Common myeloid progenitor, CD34-positive (primary cell): ENCODE measurements at places on chromosomes 16 and 17.

- no peak for DNase-seq
Measured at GRCh38 chr17:71057448-71057847, 888.1 kb downstream of the KCNJ2 start.

DNA sequence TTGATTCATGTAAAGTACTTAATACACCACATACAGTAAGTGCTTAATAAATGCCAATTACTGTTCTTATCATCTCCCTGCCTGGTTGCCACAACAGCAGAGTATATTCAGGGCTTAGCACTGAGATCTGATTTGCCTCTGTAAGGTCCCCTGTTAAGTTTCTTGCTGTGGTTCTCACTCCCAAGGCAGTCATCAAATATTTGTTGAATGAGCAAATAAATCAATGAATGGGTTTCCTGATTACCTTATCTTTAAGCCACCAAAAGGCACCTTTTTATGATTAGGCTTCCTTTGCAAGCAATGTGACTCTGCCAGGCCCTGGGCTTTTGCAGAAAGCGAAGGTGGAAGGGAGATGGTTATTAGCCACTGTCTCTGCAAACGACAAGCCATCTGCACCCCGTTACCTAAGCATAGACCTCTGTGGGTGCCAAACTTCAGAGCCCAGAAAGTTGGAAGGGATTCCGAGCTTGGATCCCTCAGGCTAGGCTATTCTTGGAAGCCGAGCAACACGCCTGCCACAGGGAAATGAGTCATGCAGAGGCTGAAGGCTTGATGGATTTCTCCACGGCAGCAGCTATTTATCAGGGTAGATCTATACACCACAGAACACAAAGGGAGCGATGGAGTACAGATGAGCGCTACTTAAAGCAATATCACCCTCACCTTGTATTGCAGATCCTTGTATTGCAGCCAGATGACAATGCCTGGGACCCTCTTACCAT lies 102.0 kb downstream of the GRIN2A start:
- DNase-seq = peak; percentile 43

DNA sequence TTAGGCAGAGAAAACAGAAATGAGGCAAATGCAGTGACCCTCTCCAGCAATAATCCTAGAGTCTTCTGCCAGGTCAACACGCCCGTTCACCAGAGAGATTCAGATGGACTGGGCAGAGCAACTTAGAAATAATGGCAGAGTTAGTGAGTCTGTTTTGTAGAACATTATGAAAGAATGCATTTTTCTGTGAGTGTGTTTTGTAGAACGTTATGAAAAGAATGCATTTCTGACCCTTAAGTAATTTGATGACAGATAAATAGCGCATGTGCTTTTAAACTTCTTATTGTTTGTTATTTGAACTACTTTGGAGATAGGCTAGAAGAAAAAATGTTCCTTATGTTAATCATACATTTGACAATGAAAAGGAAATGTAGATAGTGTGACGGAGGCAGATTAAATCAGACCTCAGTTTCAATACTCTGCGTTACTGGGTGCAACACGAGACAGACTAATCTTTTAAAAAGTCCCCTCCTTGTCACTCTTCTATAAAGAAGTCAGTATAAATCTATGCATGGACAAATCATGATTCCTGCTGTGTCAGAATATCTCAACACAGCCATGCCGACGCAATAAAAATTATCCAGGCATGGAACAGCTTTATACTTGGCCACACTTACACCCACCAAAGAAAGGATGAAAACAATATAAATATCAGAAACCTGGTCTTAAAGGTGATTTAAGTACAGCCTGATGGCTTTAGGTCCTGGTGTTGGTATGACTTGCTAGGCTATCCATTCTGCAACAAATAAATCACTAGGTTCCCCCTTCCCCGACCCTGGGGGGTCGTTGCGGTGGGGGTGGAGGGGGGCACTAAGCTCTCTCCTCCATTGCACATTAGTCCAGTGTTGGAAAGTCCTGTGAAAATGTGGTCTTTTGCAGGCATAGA lies 47.8 kb downstream of the MARCHF10 start:
- no peak for DNase-seq

GRCh38 chr17:64171041-64171440 lies 41.1 kb upstream of the ERN1 start:
- DNase-seq = no peak

- peak; percentile 11 for DNase-seq
Measured at GRCh38 chr17:28675980-28676379, 14.0 kb downstream of the SUPT6H start.

- DNase-seq = no peak
Measured at GRCh38 chr17:48333034-48333530, 96.9 kb downstream of the SKAP1 start.

GRCh38 chr17:40058186-40058784 lies 4.1 kb upstream of the MED24 start:
- no peak for DNase-seq

DNA sequence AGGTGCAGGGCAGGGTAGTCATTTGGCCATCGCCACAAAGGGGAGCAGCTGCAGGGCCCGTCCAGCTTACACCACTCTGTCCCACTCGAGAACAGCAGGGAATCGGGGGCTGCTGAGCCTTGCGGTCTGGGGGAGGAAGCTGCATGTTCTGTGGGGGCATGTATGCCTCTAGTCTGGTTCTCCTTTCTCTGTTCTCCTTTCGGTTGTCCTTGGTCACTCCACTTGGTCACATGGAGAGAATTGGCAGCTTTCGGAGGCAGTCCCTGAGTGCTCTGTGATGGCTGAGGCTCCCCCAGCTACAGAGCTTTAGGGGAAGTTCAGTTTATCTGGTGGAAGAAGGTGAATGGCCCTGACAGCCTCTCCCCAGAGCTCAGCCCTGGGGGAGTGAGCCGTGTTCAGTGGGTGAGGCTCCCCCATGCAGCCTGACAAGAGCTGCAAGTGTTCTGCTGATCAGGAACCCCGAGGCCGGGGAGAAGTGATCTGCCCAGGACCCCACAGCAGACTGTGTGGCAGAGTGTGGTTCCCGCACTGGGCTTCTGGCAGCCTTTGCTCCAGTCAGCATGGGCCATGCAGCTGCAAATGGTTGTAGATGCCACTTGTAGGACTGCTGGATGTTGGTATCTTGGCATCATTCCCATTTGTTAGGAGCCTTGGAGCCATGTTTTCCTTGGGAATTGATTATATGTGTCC lies 22.3 kb upstream of the SMPD3 start:
- DNase-seq = peak; percentile 96

DNA sequence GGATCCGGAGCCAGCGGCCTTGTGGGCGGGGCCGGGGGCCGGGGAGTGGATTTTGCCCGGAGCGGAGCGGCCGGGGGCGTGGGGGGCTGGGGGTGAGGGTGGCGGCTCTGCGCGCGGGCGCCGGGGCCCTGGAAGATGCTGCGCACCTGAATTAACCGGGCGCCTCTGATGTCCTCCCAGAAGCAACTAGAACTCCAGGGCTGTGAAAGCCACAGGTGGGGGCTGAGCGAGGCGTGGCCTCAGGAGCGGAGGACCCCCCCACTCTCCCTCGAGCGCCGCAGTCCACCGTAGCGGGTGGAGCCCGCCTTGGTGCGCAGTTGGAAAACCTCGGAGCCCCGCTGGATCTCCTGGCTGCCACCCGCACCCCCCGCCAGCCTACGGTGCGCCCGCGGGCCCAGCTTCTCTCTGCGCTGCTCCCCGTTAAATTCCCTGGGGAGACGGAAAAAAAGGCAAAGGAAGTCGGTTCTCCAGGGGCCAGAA lies 549 bp downstream of the SLC26A11 start:
- DNase-seq = no peak

DNA sequence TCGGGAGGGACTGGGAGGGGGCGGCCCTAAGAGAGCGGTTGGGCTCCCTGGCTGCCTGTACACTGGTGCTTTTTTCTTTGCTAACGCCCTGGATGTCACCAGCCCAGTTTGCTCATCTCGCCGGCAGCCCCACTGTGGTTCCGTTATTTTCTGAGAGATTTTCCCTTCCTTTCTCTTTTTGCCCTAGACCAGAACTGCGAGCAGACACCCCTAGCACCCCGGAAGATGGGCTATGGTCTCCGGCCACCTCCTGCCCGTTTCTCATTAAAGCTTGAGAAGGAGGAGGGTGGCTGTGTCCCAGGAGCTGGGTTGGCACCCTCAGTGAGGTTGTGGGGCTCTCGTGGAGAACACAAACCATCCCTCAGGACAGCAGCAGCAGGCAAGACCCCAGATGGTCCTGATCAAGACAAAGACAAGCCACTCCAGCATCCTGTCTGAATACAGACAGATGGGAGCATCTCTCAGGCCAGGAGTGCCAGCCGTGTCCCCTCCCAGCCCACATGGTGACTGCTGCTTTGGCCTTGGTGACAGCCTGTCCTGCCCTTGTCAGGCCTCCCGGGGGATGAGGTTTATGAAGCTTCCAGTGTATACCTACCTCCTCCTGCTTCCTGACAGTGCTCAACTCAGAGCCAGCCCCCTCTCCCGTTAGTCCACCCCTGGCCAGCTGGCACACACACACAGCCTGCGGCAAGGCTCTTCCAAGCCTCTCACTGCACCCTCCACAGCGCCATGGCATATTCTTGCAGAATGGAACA lies 77.2 kb downstream of the KCNJ12 start:
- DNase-seq = no peak

DNA sequence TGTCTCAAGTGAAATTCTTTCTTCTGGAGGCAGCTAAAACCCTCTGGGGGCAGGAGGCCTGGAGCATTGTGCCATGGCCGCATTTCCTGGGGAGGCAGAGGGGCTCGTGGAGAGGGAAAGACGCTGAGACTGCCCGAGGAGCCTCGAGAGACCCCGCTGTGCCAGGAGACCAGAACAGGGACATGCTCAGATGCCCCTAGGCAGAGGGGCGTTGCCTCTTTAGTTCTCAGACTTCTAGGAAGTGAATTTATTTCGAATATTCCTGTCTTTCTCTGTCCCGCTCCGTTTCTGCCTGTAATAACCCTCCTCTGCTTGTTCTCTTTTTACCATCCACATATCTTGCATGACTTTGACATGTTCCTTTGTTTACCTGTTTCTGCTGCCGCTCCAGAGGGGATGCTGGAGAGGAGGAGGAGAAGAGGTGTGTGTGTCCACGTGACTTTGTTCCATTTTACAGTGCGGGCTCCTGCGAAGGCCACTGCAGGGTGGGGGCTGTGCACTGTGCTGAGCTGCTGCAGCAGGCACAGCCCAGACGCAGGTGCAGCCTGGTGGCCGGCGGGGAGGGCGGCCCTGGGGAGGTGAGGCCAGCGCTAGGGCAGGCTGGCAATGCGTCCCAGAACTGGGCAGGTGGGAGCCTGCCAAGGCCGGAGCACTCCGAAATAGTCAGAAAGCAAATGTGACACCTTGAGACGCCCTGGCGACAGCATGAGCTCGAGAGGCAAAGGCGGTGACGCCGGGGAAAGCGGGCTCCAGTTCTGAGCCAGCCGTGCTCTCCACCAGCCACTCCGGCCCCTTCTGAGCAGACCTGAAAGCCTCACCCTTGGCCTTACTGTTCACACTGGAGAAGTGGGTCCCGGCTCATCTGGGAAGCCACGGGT lies 29.9 kb downstream of the CIBAR2 start:
- DNase-seq = no peak

GRCh38 chr17:22704674-22705073 lies 1012.4 kb downstream of the KCNJ18 start:
- DNase-seq = no peak

GRCh38 chr17:6355196-6355595 lies 79.7 kb downstream of the AIPL1 start:
- DNase-seq = no peak

GRCh38 chr16:57749101-57749692 lies 13.6 kb downstream of the KATNB1 start:
- no peak for DNase-seq

DNA sequence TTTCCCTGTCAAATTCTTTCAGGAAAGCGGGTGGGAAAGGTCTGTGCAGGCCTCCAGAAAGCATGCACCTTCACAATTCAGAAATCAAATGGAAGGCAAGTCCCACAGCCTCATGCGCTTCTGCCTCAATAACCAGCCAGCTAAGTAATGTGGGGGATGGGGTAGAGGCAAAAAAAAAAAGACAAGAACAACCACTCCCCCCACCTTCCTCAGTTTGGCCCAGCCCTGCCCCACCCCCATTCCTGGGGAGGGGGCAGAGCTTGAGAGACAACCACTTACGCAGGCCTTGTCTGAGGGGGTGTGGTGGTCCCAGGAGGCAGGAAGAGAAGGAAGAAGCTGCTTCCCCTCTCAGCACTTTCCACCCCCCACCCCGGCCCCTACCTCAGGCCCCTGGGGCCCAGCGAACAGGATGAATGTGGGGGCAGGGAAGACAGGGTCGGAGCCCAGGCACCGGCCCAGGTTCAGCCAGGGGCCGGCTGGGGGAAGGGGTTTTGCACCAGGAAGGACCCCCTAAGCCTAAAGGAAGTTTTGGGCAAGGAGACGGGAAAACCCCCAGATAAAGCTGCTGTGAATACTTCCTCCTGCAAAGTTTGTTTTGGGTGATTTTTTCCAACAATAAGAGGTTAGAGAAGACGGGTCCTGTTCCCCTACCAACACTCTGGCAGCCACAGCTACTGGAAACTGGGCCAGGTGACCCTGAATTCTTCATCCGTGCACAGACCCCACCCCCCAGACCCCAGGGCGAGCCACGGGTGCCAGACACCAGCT lies 1.2 kb downstream of the JUP start:
- peak; percentile 98 for DNase-seq

DNA sequence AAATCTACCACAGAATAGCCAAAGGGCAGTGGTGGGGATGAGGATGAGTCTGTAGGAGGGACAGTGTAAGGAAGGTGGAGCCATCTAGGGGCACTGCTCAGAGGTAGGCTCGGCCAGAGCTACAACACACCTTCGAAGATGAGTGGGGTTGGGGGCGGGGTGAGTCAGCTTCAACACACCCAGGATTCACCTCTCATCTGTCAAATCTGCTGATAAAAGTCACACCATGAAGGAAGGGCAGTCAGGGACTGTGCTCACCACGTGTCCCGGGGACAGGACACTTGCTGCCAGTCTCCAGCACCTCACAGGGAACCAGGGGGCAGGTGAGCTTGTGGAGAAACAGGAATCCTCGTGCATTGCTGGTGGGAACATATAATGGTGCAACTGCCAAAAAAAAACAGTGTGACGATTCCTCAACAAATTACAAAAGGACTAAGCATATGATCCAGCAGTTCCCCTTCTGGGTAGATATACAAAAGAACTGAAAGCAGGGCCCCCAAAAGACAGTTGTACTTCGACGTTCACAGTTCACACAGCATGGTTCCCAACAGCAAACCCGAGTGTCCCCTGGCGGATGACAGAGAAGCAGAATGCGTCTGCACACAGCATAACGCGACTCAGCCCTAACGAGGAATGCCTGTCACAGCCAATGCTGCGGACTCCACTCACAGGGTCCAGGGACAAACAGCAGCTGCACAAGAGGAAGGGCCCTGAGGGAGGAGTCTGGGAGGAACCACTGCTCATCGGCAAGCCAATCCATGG lies 133.1 kb downstream of the ANKRD11 start:
- peak; percentile 75 for DNase-seq

GRCh38 chr17:8488901-8489300 lies 53.2 kb downstream of the NDEL1 start:
- no peak for DNase-seq

DNA sequence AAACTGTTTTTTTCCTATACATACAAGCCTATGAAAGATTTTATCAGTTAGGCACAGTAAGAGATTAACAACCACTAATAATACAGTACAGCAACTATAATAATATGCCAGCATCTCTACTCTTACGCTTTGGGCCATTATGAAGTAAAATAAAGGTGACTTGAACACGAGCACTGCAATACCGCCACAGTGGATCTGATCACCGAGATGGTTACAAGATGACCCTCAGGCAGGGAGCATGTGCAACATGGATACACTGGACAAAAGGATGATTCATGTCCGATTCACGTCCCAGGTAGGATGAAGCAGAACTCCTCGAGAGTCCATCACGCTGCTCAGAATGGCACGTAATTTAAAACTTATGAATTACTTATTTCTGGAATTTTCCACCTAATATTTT lies 10.5 kb downstream of the PELP1 start:
- no peak for DNase-seq
